ENCODE measurements at places on chromosomes 2 and 18. TPM values are rescaled to one million over a fixed set of nuclear protein-coding genes. Genes with fewer than 3 reads are reported as not detected.

- peak; percentile 44 for ATAC-seq
Observed at GRCh38 chr2:105455488-105456003, 56.7 kb upstream of the FHL2 start.

DNA sequence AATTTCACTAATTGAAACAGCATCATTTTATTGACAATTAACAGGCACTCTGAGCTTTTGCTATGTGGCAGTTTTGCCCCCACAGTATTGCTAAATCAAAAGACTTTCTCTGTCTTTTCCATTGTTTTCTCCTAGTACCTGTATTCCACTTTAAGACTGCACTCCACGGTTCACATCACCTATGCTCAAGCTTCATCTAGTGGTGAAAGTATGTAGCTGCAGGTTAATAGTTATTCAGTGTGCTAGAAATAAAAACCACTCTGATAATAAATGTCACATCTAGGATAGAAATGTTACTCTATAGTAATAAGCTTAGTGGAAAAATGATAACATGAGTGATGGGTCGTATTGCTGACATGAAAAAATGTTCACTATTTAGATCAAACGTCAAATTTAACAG, 24.6 kb downstream of the ARL6IP6 start:
- no peak for ATAC-seq

MRPL30 gene
- total RNA-seq = 24.6 TPM

CDK15 gene
- total RNA-seq = 0.07 TPM

GRCh38 chr18:42906761-42907160, 208.7 kb downstream of the RIT2 start:
- no peak for ATAC-seq

DNA sequence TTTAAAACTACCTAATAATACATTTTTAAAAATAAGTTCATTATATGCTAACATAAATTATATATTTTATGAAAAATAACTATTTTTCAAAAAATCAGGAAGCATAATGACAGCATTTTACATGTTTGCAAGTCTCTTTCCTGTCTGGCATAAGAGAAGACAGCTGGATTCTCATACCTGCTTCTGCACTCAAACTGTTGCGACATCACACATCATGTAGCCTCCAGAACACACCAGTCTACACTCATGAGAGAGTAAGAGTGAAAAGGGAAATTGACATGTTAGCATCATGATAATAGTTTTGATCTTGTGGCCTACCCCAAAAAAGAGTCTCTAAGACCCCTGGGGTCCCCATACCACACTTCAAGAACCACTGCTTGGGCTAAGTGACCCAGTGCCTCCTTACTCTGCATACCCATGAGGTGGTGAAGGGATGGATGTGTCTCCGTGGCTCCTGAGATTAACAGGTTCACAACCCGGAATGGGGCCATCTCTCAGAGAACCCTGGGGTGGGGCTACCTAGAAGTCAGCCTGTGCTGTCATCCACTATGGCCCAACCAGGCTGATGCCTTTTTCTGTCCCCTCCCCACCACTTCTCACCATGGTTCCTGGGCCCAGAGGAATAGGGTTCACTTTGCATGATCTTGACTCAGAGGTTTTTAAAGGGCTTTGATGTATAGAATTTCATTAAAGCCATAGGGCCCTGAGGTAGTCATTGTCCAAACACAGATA, 102.6 kb upstream of the DAPL1 start:
- no peak for ATAC-seq

FHL2 gene
- total RNA-seq = 93.9 TPM

DNA sequence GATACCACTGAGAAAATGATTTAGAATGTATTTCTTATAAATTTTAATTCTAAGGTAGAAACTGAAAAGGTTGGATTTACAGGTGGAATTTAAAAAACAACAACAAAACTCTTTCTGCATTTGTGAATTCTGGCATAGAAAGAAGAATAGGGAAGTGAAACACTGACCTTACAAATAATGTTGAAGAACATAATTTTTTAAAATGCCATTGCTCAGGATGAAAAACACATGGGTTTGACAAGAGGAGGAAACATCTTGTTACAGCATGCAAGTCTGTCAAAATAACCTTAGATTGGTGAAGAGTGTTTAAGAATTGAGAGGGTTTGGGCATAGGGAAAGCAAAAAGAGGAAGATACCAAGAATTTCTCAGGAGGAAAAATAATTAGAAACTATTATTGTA, 184.3 kb downstream of the UBE2E3 start:
- no peak for ATAC-seq

DNA sequence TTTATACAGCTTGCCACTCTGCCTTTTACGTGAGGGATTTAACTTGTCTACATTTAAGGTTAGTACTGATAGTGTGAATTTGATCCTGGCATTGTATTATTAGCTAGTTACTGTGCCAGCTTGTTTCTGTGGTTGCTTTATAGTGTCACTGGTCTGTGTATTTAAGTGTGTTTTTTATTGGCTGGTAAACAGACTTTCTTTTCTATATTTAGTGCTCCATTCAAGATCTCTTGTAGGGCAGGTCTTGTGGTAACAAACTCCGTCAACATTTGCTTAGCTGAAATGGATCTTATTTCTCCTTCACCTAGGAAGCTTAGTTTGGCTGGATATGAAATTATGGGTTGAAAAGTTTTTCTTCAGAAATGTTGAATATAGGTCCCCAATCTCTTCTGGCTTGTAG, 1971.0 kb upstream of the LRRTM1 start:
- ATAC-seq = no peak
